ENCODE measurements at places on chromosomes 7 and 10.
A peak's percentile ranks its signal among the peaks of the same experiment; 100 is the strongest.

- no peak for DNase-seq
These were observed 498.6 kb downstream of the SH2D4B start for GRCh38 chr10:81036257-81036656.

DNA sequence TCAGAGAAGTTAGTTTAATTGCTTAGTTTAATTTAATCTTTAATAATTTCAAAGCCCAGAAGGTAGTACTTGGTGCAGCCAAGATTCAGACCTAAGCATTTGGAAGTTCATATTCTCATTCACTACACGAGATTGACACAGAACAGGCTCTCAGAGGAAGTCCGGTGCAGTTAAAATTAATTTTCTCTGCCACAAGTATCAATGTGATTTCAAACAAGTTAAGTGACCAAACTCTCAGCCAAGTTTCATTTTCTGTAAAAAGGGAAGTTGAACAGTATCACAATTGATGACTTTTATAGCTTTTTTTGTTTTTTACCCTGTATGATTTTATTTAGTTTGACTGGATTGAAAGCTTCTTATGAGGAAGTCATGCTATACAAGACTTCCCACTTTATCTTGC is 1494.9 kb upstream of the LRRTM3 start:
- DNase-seq, result no peak

DNA sequence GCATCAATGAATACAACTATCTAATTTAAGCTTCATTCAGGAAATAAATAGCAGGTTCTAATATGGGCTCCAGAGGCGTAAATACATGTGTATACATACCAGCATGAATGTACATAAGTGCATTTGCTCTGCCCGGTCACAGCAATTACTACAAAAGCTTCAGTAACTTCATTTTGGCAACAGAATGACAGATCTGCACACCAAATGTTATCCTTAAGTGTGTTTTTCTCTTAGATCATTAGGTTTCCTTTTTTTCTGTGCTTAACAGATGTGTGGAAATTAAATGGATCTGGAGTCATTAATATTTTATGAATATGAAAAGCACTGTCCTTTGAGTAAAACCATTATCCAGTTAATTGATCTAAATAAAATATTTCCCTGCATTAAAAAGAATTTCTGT is 159.0 kb upstream of the MEOX2 start:
- no peak for DNase-seq

- no peak for DNase-seq
These were observed 17.5 kb downstream of the ADRB1 start for GRCh38 chr10:114061148-114061547.

DNA sequence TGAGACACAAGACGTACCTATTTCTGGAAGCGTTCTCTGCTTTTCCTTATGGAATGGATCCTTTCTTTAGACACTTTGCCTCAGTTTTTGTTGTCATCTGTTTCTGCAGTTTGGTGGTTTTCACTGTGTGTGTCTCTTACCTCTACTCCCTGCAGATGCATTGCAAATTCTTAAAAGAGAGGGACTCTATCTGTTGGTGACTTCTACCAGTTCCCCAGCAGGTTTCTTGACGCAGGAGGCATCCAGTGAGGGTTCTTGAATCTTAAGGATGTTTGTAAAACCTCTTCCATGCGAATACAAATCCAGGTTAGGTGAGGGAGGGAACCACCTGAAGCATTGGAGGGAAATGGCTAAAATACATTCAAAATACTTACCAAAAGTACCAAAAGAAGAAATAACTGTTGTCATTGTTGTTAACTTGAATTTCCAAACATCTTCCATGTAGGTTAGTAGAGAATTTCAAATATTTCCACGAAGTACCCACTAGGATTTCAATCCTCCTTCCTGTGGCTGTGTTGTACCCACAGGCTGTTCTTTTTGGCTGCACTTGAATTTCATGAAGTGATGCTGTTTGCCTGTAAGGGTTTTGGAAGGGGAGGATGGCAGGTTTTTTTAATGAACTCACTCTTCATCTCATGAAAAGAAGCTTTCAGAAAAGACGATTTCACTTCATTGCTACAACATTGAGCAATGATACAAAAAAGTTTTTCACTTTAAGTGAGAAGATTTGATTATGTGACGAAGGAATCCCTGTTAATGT is 32.2 kb downstream of the PLXDC2 start:
- DNase-seq, result no peak

- DNase-seq, result no peak
These were observed 2.8 kb downstream of the JAKMIP3 start for GRCh38 chr10:132068431-132069121.

GRCh38 chr10:58758321-58758720 is 245.6 kb downstream of the BICC1 start:
- DNase-seq, result no peak

DNA sequence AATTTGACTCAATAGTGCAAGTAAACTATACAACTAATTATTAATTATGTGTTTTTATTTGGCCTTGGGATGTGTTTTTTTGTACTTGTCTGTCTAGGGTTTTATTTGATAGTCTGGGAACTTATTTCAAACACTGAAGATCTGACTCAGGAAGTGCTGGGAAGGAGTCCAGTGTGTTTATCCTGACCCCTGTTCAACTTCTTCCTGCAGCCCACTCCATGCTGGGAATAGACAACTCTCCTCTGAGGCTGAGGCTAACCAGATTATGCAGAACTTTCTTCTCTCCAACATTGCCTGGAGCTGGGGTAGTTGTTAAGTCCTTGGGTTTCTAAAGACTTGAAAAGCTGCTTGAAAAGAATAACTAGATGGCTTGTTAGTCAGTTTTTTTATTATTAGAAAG is 6.9 kb downstream of the CISD1 start:
- peak; percentile 24 for DNase-seq

- DNase-seq, result no peak
These were observed 8.5 kb upstream of the SLC39A12 start for GRCh38 chr10:17943033-17943745.

DNA sequence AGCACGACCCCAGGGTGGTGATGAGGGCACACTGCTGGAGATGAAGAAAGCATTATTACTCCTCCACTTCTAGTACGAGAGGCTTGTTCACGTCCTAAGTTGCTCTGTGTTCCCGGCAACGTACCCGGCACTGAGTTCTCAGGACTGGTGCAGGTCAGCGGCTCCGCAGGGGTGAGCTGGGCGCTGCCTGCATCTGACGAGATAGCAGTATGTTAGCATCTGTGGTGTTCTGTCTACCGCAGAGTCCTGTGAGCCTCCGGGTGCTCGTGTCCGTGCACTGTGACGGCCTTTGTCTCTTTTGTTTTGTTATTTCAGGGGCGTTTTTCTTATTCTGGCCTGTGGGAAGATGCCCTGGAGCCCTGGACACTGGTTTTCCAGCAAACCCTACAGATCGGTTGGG is 507.8 kb downstream of the DNAJB6 start:
- DNase-seq, result no peak

GRCh38 chr10:62046522-62047227 is 145.2 kb downstream of the ARID5B start:
- DNase-seq, result peak; percentile 68

DNA sequence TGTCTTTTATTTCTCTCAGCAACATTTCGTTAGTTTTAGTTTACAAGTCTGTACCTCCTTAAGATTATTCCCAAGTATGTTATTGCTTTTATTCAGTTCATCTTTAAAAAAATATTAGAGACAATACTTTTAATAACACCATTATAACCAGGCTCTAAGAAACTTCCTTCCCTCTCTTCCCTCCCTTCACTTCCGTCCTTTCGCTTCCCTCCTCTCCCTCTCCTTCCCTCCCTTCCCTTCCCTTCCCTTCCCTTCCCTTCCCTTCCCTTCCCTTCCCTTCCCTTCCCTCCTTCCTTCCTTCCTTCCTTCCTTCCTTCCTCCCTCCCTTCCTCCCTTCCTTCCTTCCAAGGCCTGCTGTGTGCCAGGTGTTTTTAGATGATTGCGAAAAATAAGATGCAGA is 58.1 kb downstream of the DOCK1 start:
- DNase-seq, result no peak

GRCh38 chr7:101942603-101943210 is 125.3 kb downstream of the CUX1 start:
- no peak for DNase-seq

- no peak for DNase-seq
These were observed 129.1 kb downstream of the SUGCT start for GRCh38 chr7:40263752-40264390.

DNA sequence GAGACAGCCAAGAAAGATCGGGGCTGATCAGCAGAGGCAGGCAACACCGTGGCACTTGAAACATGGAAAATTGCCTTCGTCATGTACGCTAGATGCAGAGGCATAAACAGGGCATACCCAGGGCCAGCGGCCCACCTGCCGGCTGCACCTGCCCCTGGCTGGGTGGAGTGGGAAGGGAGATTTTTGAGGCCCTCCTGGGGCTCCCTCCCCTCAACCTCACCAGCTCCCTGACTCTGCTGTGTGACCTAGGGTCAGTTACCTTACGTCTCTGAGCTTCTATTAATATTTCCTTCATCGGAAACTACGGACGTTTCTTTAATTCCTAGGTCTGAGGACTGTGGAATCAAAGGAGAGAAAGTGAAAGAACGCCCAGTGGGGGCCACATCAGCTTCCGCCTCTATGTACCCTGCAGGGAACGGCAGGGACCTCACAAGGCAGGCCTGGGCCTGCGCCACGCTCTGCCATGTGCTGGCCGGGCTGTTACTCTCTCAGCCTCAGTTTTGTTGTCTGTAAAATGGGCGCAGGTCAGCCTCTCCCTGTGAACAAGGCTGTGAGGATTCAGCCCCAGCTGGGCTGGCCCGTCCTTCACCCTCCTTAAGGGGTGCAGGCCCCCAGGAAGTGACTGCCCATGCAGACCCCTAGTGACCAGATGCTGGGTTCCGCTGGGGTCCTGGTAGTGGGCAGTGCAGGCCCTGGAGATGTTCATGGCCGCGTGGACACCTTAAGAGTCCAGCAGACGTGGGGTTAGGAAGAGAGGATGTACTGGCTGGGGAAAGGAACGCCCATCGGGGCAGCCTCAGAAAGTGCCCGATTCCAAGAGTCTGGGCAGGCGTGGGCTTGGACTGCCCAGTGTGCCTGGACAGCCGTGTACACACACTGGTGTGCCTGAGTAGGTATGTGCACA is 22.7 kb downstream of the ELFN1 start:
- DNase-seq, result no peak

- no peak for DNase-seq
These were observed 12.7 kb downstream of the AGR2 start for GRCh38 chr7:16791905-16792698.

DNA sequence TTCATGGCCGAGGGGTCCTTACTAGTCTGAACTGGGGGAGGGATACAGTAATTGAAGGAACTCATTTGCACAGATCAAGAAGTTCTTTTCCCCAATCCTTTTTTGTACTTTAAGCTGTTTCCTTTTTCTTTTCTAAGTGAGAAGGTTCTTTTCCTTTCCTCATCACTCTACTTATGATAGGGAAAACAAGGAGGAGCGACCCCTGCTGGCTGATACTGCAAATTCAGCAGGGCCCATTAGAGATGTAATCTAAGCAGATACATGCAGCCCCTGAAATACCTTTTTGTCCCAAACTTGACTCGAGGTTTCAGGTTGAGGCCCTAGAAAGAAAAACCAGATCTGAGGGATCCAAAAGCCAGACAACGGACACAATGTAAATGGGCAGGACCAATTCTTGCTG is 305.5 kb downstream of the DNAJB9 start:
- DNase-seq, result peak; percentile 8

DNA sequence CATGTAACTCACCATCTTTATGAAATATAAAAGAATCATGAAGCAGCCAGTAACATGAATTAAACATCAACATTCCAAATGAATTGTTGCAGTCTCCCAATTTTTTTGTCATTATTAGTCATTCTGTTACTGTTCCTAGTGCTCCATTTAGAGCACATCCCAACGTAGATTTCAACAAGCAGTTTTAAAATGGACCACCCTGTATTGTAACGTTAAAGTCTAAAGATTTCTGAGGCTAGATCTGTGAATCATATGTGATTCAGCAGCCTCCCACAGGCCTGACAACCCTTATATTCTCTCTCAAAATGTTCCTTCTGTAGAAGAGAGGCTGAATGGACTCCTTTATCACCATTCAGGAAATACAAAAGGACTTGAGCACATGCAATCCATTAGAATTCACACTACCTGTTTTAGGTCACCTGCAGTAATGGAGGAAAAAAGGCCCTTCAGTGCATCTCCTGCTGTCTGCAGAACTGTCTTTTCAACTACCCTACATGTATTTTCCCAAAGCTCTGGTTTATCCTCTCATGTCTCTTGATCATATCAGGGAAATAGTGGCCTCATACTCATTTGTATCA is 81.4 kb downstream of the CACNA2D1 start:
- peak; percentile 85 for DNase-seq

- DNase-seq, result no peak
These were observed 54.1 kb downstream of the HK1 start for GRCh38 chr10:69332278-69333010.
